Activated CD4-positive, alpha-beta T cell treated with anti-CD3 and anti-CD28 coated beads, Interleukin-2, amount 50 U/mL, for 4 hours (primary cell): ENCODE measurements at places on chromosomes 13 and 19.
A peak's percentile ranks its signal among the peaks of the same experiment; 100 is the strongest.

GRCh38 chr19:42233678-42234292, 8.6 kb downstream of the GSK3A start:
- no peak for DNase-seq

DNA sequence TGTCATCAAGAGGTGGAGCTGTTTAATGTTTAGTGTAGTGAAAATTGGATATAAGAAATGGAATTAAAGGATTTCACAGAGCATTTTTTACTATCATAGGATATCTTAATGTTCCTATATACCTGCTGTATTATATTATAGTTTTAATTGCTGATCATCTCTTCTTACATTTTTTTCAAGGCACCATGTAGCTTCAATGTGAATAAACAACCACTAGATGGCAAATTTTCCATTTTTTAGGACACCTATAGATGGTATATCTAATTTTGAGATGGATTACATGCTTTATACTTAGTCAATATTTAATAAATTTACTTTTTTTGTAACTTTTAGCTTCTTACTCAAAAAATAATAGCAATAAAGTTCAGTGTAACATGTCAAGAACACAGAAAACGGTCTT, 9.0 kb upstream of the ATXN8OS start:
- DNase-seq, result no peak

GRCh38 chr13:44040818-44041100, 161.1 kb downstream of the LACC1 start:
- no peak for DNase-seq

DNA sequence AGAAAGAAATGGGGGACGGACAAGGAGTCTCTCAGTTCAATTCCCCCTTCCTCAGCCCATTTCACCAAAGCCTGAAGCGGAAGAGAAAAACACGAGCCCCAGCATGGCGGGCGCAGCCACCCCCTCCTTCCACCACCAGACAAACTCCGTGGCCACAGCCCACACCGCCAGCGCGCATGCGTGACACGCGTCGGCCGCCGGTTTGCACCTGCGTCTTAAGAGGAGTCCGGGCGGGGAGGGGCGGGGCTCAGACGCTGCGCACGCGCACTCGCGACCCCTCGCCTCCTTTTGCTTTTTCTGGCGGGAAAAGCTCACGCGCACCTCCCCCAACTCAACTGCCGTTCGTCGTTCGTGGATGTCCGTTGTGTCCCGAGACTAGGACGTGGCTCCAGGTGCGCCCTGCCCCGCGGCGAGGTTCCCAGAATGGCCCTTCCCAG, at the start of gene KASH5:
KASH5 (plus strand) TSS at position 314 of the 437 bp plus-strand sequence. CDS start 2,635 bp downstream, outside the sequence.
- peak; percentile 69 for DNase-seq

- DNase-seq, result no peak
These were observed 146.2 kb downstream of the DCT start for GRCh38 chr13:94333131-94333820.

DNA sequence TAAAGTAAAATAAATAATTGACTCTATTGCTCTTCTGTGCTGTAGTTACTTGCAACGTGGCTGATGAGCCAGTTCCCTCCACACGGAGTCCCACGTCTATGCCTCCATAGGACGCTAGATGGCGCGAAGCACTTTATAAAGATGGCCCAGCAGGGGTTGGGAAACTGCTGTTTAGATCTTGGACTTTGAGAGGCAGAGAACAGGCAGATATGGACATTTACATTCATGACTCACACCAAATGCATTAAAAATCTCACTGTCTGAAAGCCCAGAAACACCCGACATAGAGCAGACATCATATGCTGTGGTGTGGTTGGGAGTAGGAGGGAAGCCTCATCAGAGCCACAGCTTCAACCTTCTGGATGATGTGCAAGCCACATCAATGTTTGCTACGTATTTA, 643.1 kb upstream of the ARGLU1 start:
- peak; percentile 8 for DNase-seq

- no peak for DNase-seq
These were observed 3.6 kb upstream of the A1BG start for GRCh38 chr19:58356766-58357480.

- DNase-seq, result no peak
These were observed 703 bp downstream of the SLC17A7 start for GRCh38 chr19:49440439-49441209.

- no peak for DNase-seq
These were observed 6.1 kb downstream of the WTIP start for GRCh38 chr19:34487651-34488051.

DNA sequence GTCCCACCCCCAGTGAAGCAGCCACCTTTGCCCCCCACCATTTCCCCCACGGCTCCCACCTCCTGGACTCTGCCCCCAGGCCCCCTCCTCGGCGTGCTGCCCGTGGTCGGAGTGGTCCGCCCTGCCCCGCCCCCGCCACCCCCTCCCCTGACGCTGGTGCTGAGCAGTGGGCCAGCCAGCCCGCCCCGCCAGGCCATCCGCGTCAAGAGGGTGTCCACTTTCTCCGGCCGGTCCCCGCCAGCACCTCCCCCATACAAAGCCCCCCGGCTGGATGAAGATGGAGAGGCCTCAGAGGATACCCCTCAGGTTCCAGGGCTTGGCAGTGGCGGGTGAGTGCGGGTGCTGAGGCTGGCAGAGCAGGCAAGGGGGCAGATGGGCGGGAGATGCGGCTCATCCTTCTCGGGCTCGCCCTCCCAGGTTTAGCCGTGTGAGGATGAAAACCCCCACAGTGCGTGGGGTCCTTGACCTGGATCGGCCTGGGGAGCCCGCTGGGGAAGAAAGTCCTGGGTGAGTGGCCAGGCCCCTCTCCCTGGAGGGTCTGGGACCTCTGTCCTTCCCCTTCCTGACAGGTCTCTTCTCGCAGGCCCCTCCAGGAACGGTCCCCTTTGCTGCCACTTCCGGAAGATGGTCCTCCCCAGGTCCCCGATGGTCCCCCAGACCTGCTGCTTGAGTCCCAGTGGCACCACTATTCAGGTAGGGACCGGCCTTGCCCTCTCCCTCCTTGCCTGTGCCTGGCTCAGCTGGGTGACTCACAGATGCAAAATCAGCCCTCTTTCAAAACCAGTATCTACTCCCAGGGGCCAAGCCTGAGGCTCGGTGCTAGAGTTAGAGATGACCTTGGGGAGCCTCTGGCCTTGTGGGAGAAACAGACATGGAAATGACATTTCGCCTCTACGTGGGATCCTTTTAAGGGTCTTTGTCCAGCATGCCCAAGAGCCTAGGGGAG, 8.8 kb downstream of the IGFLR1 start:
- DNase-seq, result no peak

GRCh38 chr13:29902632-29903305, 52.4 kb upstream of the UBL3 start:
- no peak for DNase-seq

GRCh38 chr19:8004723-8005513, 523 bp downstream of the ELAVL1 start:
- DNase-seq, result no peak

DNA sequence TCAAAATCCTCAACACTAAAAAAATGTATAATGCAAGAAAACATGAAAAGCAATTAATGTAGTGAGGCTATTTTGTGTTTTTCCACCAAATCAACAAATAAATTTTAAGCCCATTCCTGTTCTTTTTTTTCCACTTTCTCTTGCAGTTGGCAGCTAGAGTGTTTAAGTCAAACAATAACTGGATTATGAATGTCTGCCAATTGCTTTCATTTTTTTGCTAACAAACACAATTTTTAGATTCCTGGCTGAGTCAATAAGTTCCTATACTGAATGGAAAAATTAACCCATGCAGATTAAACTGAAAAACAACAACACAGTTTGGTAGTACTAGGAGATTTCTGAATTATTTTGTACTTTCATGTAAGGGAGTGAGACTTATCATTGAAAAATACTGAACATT, 232.4 kb downstream of the SLITRK5 start:
- DNase-seq, result no peak

DNA sequence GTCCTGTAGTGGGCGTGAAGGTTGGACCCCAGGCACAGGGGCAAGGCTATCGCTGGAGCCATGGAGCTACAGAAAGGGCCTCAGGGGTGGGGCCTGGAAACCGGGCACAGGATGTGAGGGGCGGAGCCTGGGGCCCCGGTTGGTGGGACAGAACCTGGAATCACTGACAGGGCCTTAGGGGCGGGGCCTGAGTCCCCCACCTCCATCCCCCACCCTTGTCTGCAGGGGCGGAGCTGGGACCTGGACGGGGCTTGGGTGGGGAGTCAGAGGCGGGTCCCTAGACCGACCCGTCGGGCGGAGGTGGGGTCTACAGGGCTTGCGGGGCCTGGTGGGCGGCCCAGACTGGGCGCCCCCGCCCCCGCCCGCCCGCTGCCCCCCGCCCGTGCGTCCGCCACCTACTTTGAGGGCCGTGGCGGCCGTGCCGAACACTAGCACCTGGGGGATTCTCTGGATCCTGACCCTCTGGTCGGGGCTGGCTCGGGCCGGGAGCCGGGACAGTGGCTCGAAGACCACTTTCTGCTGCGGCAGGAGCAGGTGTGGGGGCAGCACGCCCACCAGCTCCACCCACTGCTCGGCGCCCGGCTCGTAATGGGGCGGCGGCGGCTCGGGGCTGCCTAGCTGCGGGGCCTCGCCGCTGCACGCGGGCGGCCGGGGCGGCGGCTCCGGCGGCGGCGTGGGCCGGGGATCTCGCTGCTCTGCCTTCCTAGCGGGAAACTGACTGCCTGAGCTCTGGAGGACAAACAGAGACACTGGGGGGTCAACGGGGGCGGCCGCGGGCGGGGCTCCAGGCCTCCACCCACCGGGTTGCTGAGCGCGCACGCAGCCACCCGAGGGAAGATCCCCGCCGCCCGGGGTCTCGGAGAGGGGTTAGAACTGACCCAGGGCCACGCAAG, 26.3 kb downstream of the DCAF15 start:
- no peak for DNase-seq

DNA sequence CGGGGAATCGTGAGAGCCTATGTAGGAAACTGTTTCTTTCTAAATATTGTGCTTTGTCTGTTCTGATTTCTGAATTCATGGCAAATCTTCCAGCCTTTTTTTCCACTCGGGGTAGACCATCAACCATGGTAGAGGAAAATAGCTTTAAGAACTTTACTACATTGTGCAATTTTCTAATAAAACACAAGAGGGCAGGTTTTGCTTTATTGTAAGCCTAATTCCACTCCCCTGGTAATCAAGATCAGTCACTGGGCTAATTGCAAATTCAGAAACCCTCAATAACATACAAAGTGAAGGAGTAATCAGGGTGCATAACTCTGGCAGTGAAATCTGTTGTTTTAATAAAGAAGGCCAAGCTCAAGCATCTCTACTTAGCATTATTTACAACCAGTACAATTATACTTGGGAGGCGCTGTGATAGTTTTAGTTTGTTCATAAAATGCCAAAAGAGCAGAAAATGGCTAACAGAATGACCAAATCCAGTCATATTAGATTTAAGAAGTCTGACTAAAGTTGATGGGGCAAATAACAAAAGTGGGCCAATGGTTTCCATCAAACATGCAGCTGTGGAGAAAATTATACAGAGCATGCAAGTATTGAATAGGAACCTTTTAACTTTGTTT, 43.8 kb downstream of the DCT start:
- DNase-seq, result no peak

GRCh38 chr19:40585241-40585981, 8.7 kb downstream of the SHKBP1 start:
- DNase-seq, result no peak

- no peak for DNase-seq
These were observed 459.2 kb downstream of the MYO16 start for GRCh38 chr13:109088624-109088917.

- no peak for DNase-seq
These were observed 183.2 kb upstream of the SOX1 start for GRCh38 chr13:111883571-111884343.
